GF-D8 (cell line): ENCODE measurements at places on chromosomes 12 and 14.

- DNase-seq, result no peak
Observed at GRCh38 chr14:28704153-28704552, 62.4 kb upstream of the FOXG1 start.

DNA sequence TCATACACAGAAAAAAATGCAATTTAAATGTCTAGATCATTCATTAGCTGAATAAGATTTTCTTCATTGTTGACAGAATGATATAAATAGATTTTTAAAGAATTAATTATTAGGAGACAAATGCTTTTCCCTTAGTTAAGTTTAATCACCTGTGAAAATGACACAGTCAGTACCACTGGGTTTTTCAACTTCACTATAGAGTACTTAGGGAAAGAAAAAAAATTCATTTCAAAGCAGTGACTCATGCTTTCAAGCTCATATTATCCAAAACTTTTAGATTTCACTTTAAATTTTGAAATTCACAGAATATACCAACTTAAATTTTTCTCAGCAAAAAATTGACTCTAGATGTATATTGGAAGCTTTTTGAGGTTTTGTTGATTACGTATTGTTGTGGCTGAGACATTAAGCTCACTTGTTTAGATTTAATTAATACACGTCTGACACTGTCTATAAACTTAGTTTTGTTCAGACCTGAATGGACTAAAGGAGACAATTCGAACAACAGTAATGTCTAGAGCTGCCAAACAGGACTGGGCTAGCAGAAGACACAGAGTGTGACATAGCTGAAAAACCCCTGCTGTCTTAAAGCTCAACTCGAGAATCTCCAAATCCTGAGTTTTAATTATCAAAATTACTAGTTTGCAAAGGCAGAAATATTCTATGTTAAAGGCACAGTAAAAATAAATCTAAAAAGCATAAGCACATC, 1.6 kb downstream of the MGAT4C start:
- DNase-seq, result no peak

DNA sequence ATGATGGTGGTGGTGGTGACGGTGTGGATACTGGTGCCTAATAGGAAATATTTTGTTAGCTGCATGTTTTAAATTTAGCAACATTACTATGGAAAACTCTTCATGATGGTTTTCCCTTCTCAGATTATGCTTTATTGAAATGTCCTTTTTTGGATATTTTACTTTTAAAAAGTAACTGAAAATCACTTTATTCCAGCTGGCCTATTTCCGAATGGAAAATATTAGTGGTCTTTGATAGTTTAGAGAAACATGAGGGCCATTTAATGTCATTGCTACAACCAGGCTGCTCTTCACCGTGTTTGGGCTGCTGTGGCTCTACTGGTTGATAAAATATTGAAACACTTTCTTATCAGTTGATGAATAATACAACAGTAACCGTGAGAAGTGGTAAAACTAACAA, 64.2 kb downstream of the PELI2 start:
- no peak for DNase-seq

DNA sequence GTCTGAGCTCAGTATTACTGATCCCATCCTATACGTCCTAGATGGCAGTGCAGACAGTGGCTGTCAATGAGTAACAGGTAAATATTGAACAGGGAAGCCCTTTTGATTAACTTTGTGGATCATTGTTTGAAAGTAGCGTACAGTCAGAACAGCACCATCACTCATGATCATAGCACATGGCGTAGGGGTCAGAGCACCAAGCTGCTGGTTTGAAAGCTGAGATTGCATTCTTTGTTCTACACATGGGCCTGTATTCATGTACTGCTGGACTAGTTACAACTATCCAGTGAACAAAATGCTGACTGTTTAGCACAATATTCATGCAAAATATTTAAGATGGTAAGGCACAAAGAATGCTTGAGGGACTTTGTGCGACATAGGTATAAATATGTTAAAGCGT, 131.8 kb downstream of the NPAS3 start:
- no peak for DNase-seq

DNA sequence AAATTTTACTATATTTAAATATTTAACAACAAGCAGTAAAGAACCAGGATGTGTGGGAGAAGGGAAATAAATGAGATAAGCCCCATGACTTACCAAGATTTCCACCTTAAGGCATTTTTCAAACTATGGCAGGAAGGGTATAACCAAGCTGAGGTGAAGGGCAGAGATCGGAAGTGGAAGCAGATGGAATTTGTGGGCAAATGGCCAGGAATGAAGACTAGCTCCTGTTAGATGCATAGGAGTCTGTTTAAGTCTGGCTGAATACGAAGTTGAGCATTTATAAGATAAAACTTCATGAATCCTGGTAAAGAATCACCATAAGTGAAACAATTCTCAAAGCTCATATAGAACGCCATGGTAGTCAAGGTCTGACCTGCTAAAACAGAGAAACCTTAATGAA, 163.5 kb downstream of the DIO2 start:
- no peak for DNase-seq

- DNase-seq, result no peak
Observed at GRCh38 chr12:46559311-46559710, 186.7 kb upstream of the SLC38A2 start.

DNA sequence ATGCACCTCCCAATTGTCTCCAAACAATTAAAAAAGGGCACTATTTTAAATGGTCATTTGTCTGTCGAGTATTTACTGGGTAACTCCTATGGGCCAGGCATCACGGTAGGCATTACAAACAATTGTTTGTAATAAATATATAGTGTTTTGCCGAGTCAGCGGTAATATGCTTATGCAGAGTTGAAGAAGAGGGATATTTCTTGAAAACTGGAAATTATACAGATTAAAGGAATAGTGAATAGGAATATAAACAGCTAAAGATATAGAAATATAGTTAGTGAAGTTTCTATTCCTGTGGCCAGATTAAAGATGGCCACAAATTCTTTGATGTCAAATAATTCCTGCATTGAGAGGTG, 13.5 kb upstream of the CRADD start:
- no peak for DNase-seq

GRCh38 chr12:93091886-93092648, 163.0 kb upstream of the EEA1 start:
- DNase-seq, result no peak

GRCh38 chr12:118064608-118065007, 3.6 kb upstream of the WSB2 start:
- DNase-seq, result peak; percentile 80

DNA sequence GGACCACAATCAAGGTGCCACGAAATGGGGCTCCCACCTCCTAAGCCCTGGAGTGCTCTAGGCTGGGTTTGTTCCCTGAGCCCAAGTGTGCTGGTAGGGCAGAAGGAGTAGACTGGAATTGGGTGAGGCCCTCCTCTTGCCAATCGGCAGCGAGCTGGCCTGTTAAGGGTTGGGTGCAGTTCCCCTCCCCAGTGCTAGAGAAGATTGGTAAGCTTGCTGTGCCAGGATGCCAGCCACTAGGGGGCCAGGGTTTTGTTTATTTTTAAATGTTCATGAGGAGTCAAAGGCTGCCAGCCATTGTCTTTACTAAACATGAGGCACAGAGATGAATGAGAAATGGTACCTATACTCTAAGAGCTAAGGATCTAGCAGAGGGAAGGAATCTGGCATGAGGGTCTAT, 79.7 kb downstream of the SPTB start:
- DNase-seq, result no peak

- DNase-seq, result peak; percentile 33
Observed at GRCh38 chr12:64450711-64451486, 1.0 kb upstream of the TBK1 start.

GRCh38 chr12:128797119-128798118, 26.3 kb downstream of the SLC15A4 start:
- no peak for DNase-seq

DNA sequence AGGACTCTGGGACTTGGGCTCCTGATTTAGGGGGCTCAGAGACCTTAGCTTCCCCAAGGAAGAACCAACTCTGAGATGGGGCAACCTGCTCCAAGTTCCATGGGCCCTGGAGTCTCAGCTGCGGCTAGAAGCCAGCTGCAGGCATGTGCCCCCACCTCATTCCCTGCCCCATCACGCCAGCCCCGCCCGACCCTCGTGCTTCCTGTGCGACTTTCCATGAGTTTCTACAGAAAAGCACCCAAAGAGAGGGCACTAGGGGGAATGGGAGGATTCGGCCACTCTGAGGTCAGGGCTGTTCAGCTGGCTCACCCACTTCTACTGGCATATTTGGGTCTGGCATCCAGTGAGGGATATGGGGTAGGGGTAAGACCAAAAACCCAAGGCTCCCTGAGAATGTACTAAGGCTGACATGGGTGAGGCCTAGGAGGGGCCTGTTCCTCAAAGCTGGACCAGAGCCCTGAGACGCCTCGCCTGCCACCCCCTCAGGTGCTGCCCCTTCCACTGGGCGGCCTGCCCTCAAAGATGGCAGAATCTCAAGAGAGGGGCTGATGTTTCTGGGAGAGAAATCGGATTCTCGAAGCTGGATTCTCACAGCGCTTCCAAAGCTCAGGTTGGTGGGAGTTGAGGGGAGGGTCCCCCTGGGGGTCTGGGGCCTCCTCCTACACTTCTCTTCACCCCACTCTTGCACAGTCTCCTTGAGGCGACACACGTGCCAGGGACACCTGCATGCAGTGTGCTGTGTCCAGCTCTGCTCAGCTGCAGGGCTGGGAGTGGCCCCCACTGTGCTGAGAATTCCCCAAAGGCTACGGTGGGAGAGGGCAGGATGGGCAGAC, 22.1 kb downstream of the FAIM2 start:
- DNase-seq, result no peak

GRCh38 chr14:81464253-81465002, 64.3 kb upstream of the STON2 start:
- peak; percentile 1 for DNase-seq

DNA sequence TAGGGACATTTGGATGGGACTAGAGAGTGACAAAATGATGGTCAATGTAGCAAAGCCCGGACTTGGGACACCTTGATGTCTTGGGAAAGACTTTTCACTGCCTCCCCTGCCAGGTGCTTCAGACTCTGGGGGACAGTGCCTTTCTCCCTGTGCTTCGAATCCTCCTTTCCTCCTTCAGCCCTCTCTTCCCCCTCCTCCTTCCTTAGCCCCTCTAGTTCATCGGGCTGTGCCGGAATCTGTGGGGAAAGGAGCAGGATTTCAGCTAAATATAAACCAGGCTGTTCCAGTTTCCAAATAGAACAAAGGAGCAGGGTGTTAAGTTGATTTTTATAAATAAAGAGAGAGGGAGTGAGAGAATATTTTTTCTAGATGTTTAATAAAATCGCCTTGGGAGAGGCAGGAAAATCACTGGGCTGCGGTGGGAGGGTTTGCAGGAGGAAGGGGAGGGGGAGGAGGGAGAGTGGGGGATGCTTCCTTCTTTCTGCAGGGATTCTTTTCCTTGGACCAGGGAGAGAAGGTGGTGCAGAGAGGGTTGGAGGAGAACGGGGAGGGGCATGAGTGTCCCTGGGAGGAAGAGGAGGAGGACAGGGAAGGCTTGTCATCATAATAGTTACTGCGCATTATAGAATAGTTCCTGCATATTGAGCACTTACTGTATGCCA, 21.3 kb upstream of the CABP1 start:
- no peak for DNase-seq

DNA sequence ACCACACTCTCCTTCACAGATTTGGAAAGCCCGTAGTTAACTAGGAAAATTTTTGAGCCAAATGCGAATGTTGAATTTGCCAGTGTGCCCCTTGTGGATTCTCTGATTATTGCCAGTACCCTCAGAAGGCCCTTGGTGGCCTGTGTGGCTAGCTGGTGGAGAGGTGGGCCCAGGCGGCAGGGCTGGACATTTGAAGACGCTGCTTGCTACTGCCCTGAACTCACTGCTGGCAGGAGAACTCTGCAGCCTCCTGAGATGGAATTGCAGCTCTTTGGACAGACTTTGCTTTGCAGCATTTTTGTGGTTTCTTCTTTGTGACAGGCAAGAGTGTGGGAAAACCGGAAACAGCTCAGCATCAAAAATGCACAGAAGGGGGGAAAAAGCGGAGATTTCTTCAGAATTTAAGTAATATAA, 97.6 kb downstream of the TGFB3 start:
- no peak for DNase-seq

- no peak for DNase-seq
Observed at GRCh38 chr14:74077401-74077800, 6.9 kb downstream of the ALDH6A1 start.

DNA sequence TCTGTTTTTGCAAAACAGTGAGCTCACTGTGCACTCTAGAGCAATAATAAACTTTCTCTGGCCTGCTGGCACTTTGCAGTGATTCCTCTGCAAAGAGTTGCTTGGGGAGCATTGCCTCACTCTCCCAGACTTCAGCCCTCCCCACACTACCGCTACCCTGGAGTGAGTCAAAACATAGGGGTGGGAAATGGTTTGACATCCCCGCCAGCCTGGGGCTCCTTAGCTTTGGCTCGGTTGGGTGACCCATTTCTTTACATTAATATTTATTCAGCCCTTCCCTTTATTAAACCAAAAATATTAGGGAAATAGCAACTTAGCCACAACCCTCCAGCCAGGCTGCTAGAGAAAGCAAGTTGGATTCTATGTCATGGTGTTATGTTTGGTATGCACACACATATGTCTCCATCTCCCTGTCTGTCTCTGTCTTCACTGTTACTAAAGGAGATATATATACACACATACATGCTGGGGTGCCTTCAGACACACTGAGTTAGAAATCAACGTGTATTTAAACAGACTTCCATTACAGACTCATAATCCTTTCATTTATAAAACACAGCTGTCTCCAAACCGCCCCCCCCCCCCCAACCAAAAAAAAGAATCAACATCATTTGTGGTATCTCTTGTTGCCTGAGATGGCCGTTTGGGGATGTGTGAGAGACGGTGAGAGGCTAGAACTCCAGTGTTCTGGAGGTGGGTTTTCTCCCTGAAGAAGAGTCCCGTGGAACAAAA, 3.4 kb upstream of the IRF2BPL start:
- no peak for DNase-seq

GRCh38 chr14:57089901-57090300, 178.8 kb downstream of the EXOC5 start:
- no peak for DNase-seq

DNA sequence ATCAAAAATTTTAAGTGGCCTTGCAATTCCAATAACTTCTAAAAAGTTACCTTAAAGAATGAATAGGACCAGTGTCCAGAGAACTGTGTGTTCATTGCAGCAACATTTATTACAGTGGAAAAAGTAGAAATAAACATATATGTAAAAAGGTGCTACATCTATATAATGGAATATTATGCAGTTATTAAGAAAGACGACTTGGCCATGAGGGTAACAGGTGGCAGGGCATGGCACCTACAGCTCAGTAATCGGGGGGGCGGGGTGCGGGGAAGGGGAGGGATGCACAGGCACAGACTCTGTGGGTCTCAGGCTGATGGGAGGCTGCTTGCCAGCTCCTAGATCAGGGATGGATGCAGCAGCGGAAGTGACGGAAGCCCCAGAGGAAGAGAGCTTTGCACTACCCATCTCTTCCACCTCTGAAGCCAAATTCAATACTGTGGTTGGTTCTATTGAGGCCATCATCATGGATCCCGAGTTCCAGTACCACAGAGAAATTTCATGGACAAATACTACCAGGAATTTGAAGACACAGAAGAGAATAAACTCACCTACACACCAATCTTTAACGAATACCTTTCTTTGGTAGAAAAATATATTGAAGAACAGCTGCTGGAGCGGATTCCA, 14.0 kb downstream of the KRT76 start:
- no peak for DNase-seq
